IMR-90 (cell line): ENCODE measurements at places on chromosomes 7 and 10.
A peak's percentile ranks its signal among the peaks of the same experiment; 100 is the strongest.

- no peak overlapping the region for H3K4me3 ChIP-seq
- H3K27me3 ChIP-seq, result peaks cover 84% of the 10 kb centered on the region
- no peaks in the 10 kb centered on the region; the same call in 1 of the 2 replicates for H3K4me1 ChIP-seq
- no peak overlapping the region for H3K27ac ChIP-seq
Observed at GRCh38 chr7:128359939-128360338, 1.6 kb downstream of the PRRT4 start.

GRCh38 chr7:130227883-130228575 is 20.4 kb downstream of the SSMEM1 start:
- no peaks in the 10 kb centered on the region; the same call in 1 of the 2 replicates for H3K4me1 ChIP-seq
- no peaks in the 10 kb centered on the region for H3K36me3 ChIP-seq
- DNase-seq, result no peak
- H3K27ac ChIP-seq, result no peak overlapping the region

DNA sequence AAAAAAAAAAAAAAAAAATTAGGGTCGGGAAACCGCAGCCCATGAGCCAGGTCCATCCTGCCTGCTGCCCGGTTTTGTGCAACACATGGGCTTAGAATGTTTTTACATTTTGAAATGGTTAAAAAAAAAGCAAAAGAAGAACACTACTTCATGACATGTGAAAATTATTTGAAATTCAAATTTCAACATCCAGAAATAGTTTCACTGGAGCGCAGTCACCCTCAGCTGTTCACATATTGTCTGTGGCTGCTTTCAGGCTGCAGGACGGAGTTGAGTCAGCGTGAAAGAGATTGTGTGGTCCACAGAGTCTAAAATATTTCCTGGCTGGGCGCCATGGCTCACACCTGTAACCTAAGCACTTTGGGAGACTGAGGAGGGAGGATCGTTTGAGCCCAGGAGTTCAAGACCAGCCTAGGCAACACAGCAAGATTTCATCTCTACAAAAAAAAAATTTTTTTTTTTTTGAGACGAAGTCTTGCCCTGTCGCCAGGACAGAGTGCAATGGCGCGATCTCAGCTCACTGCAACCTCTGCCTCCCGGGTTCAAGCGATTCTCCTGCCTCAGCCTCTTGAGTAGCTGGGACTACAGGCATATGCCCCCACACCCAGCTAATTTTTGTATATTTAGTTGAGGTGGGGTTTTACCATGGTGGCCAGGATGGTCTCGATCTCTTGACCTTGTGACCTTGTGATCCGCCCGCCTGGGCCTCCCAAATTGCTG is 63.9 kb upstream of the ECHDC3 start:
- H3K36me3 ChIP-seq, result no peaks in the 10 kb centered on the region
- no peaks in the 10 kb centered on the region for H3K4me1 ChIP-seq
- DNase-seq, result no peak
- H3K27me3 ChIP-seq, result peaks cover 39% of the 10 kb centered on the region
- H3K27ac ChIP-seq, result no peak overlapping the region
- no peak overlapping the region for H3K4me3 ChIP-seq

GRCh38 chr7:128166603-128167041 is 74.5 kb upstream of the LEP start:
- peaks cover 10% of the 10 kb centered on the region for H3K4me1 ChIP-seq
- H3K27ac ChIP-seq, result no peak overlapping the region
- H3K36me3 ChIP-seq, result no peaks in the 10 kb centered on the region
- 0 out of 2 replicates have a peak overlapping the region, but pooled peaks have one; percentile 2 for H3K4me3 ChIP-seq

GRCh38 chr10:102121739-102122372 is 1.7 kb upstream of the LDB1 start:
- peak overlapping the region; percentile 89 for H3K4me3 ChIP-seq
- H3K36me3 ChIP-seq, result no peaks in the 10 kb centered on the region
- H3K27ac ChIP-seq, result peak overlapping the region; percentile 91

- H3K27ac ChIP-seq, result no peak overlapping the region
- no peak for DNase-seq
- no peak overlapping the region for H3K4me3 ChIP-seq
- H3K27me3 ChIP-seq, result no peaks in the 10 kb centered on the region
- H3K4me1 ChIP-seq, result no peaks in the 10 kb centered on the region
- no peaks in the 10 kb centered on the region for H3K36me3 ChIP-seq
Observed at GRCh38 chr7:52635021-52635420, 400.4 kb upstream of the POM121L12 start.

GRCh38 chr7:134878746-134879357 is 99.4 kb downstream of the CALD1 start:
- DNase-seq, result no peak
- peak overlapping the region; percentile 85; the same call in 1 of the 2 replicates for H3K27ac ChIP-seq
- peaks cover 9% of the 10 kb centered on the region; the same call in 1 of the 2 replicates for H3K36me3 ChIP-seq
- H3K27me3 ChIP-seq, result no peaks in the 10 kb centered on the region

DNA sequence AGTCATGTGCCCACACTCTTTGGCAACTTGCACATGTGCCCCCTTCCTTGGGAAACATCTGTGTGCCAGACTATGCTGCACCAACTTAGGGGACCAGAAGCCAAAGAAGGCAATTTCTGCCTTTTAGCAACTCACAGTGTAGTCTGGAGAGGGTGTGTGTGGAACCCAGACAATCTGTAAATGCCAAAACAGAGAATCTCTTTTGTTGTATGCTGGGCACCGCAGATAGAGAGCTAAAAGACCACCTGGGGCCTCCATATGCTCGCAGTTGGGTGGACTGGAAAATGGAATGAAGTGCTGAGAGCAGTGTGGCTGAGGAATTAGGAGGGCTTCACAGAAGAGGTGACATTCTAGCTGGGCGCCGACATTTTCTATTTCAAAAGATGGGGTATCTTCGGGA is 26.4 kb downstream of the UBTD1 start:
- peaks cover 2% of the 10 kb centered on the region; the same call in 1 of the 2 replicates for H3K36me3 ChIP-seq
- no peak overlapping the region for H3K4me3 ChIP-seq
- no peak for DNase-seq
- no peak overlapping the region for H3K27ac ChIP-seq

DNA sequence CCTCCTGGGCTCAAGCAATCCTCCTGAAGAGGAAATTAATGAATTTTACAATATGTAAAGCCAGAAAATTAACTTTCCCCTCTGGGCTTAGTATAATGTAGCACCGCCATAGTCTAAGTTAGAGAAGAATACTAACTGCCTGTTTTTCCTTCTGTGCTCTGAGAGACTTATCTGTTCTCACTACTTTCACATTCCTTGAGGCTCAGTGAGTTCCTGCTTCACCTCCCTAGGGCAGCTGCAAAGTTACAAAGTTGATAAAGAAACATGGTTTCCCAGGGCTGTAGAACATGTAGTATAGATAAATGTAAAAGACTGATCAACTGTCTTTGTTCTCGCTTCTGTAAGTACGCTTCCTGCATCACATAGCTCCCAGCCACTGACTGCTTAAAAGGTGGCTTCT is 16.0 kb upstream of the OLAH start:
- no peak overlapping the region for H3K27ac ChIP-seq
- DNase-seq, result no peak
- H3K4me3 ChIP-seq, result no peak overlapping the region
- H3K4me1 ChIP-seq, result no peaks in the 10 kb centered on the region
- H3K36me3 ChIP-seq, result no peaks in the 10 kb centered on the region
- H3K27me3 ChIP-seq, result peaks cover 3% of the 10 kb centered on the region; the same call in 1 of the 2 replicates

GRCh38 chr7:16171928-16172327 is 249.4 kb downstream of the CRPPA start:
- no peak overlapping the region for H3K4me3 ChIP-seq
- no peak overlapping the region for H3K27ac ChIP-seq
- DNase-seq, result peak; percentile 7
- H3K36me3 ChIP-seq, result no peaks in the 10 kb centered on the region

GRCh38 chr7:1651031-1651446 is 19.0 kb upstream of the ELFN1 start:
- DNase-seq, result no peak
- H3K4me3 ChIP-seq, result no peak overlapping the region
- no peaks in the 10 kb centered on the region for H3K4me1 ChIP-seq

- H3K36me3 ChIP-seq, result no peaks in the 10 kb centered on the region
- no peak overlapping the region for H3K4me3 ChIP-seq
- H3K4me1 ChIP-seq, result no peaks in the 10 kb centered on the region
- no peak overlapping the region for H3K27ac ChIP-seq
- H3K27me3 ChIP-seq, result no peaks in the 10 kb centered on the region
- no peak for DNase-seq
Observed at GRCh38 chr7:126791306-126791705, 461.4 kb downstream of the GRM8 start.

DNA sequence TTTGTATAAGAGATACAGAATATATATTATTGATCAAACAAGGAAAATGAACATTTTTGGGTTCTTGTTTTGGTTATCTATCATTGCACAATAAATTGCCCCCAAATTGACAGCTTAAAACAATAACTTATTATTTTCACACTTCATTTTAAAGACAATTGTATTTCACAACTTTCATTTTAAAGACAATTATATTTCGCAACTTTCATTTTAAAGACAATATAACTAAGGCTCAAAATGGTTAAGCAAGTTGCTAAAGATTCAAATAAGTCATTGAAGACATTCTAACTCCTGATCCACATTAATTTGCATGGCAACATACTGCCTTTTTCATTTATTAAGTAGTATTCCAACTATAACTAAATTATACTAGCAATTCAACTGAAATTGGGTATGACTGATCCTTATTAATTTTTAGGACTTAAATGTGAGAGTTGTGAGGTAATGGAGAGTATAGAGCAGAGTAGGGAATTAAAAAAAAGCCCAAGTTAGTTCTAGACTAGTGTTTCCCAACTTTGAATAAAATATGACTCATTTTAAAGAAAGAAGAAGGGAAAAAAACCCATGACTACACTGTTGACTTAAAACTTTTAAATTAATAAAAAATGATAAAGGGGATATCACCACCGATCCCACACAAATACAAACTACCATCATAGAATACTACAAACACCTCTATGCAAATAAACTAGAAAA is 9.9 kb upstream of the STEAP2 start:
- no peak overlapping the region for H3K4me3 ChIP-seq
- DNase-seq, result no peak
- H3K36me3 ChIP-seq, result no peaks in the 10 kb centered on the region

- H3K27ac ChIP-seq, result no peak overlapping the region
- H3K4me1 ChIP-seq, result no peaks in the 10 kb centered on the region
- H3K27me3 ChIP-seq, result no peaks in the 10 kb centered on the region
- H3K36me3 ChIP-seq, result no peaks in the 10 kb centered on the region
- DNase-seq, result peak; percentile 32
Observed at GRCh38 chr10:32795598-32796183, 162.3 kb downstream of the ITGB1 start.

GRCh38 chr10:112769081-112769480 is 181.0 kb upstream of the TCF7L2 start:
- H3K27me3 ChIP-seq, result no peaks in the 10 kb centered on the region
- no peaks in the 10 kb centered on the region for H3K36me3 ChIP-seq
- 0 out of 2 replicates have a peak, but pooled peaks cover under 1% of the 10 kb centered on the region for H3K4me1 ChIP-seq
- no peak overlapping the region for H3K4me3 ChIP-seq

- DNase-seq, result peak; percentile 39
- H3K4me3 ChIP-seq, result no peak overlapping the region
- no peak overlapping the region for H3K27ac ChIP-seq
- H3K27me3 ChIP-seq, result peaks cover 8% of the 10 kb centered on the region
- H3K36me3 ChIP-seq, result no peaks in the 10 kb centered on the region
- H3K4me1 ChIP-seq, result 0 out of 2 replicates have a peak, but pooled peaks cover 7% of the 10 kb centered on the region
Observed at GRCh38 chr10:118870467-118871243, 115.9 kb upstream of the CACUL1 start.

DNA sequence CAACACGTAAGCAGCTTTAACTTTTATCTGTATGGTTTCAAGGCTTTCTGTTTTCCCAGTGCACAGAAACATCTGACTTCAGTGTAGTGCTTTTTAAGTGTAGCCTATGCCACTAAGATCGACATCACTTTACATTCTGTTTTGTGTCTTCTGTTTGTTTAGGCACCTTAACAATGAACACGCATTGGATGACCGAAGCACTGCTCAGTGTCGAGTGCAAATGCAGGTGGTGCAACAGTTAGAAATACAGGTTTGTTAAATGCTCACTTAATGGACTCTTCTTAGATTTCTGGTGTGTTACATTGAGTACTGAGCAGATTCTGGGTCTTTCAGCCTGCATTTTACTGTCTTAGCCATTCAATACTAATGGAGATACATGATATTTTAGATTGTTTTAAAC is 237.4 kb downstream of the FOXP2 start:
- DNase-seq, result no peak
- H3K4me1 ChIP-seq, result no peaks in the 10 kb centered on the region; the same call in 1 of the 2 replicates
- H3K36me3 ChIP-seq, result no peaks in the 10 kb centered on the region
- no peak overlapping the region for H3K27ac ChIP-seq

DNA sequence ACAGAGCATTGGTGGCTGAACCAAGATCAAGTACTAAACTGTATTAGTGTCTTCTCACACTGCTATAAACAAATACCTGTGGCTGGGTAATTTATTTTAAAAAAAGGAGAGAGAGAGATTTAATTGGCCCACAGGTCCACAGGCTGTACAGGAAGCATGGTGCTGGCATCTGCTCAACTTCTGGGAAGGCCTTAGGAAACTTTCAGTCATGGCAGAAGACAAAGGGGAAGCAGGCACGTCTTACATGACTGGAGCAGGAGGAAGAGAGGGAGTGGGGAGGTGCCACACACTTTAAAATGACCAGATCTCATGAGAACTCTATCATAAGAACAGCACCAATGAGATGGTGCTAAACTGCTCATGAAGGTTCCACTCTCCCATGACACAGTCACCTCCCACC is 95.2 kb upstream of the JCAD start:
- no peak overlapping the region for H3K27ac ChIP-seq
- H3K4me1 ChIP-seq, result peaks cover 4% of the 10 kb centered on the region; the same call in 1 of the 2 replicates
- no peaks in the 10 kb centered on the region for H3K27me3 ChIP-seq
- H3K4me3 ChIP-seq, result no peak overlapping the region

GRCh38 chr10:96390460-96390864 is 31.7 kb upstream of the OPALIN start:
- no peaks in the 10 kb centered on the region for H3K36me3 ChIP-seq
- peaks cover 18% of the 10 kb centered on the region for H3K27me3 ChIP-seq
- H3K4me1 ChIP-seq, result no peaks in the 10 kb centered on the region
- H3K4me3 ChIP-seq, result no peak overlapping the region
- H3K27ac ChIP-seq, result no peak overlapping the region

GRCh38 chr7:116953906-116954838 is 871 bp downstream of the ST7 start:
- peak; percentile 88 for DNase-seq
- H3K27me3 ChIP-seq, result no peaks in the 10 kb centered on the region
- peak overlapping the region; percentile 67 for H3K4me3 ChIP-seq
- H3K36me3 ChIP-seq, result no peaks in the 10 kb centered on the region
- peaks cover 9% of the 10 kb centered on the region for H3K4me1 ChIP-seq

- H3K27ac ChIP-seq, result peak overlapping the region; percentile 16
- DNase-seq, result peak; percentile 81
- H3K36me3 ChIP-seq, result peaks cover 27% of the 10 kb centered on the region
- H3K27me3 ChIP-seq, result no peaks in the 10 kb centered on the region
- H3K4me1 ChIP-seq, result peaks cover 29% of the 10 kb centered on the region
Observed at GRCh38 chr10:369684-370448, 234.6 kb downstream of the ZMYND11 start.

- H3K4me1 ChIP-seq, result no peaks in the 10 kb centered on the region
- no peaks in the 10 kb centered on the region for H3K36me3 ChIP-seq
- no peak overlapping the region for H3K27ac ChIP-seq
- DNase-seq, result no peak
- H3K27me3 ChIP-seq, result peaks cover 32% of the 10 kb centered on the region
Observed at GRCh38 chr7:25954395-25954794, 197.6 kb upstream of the NFE2L3 start.
